ENCODE measurements at places on chromosomes 3 and 15. TPM values are rescaled to one million over a fixed set of nuclear protein-coding genes. Genes with fewer than 3 reads are reported as not detected.

BLM gene
- total RNA-seq = 23.5 TPM

DNA sequence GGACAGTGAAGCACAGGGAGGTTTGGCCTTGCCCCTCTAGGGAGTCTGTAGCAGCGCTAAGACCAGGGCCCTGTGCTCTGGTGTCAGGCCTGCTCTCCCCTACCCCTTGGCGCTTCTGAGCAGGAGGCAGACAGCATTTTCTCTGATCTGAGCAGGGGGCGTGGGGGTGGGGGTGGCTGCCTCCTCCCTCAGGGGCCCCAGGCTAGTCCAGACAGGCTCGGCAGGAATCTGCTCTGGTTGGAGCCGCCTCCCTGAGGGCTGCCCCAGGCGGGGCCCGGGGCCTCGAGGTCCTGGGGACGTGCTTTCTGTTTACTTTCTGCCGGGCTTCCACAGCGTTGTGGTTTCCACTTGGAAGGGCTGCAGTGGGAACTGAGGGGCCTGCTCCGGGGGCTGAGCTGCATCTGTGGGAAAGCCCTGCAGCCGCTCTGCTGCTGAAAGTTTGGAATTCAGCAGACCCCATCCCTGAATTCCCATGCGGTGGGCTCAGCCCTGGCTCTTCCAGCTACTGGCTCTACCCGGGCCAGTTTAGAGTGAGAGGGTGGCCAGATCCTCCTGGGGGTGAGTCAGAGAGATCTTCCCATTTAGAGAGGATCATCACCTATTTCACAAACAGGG lies 105.4 kb downstream of the LINGO1 start:
- no peak for DNase-seq

DNA sequence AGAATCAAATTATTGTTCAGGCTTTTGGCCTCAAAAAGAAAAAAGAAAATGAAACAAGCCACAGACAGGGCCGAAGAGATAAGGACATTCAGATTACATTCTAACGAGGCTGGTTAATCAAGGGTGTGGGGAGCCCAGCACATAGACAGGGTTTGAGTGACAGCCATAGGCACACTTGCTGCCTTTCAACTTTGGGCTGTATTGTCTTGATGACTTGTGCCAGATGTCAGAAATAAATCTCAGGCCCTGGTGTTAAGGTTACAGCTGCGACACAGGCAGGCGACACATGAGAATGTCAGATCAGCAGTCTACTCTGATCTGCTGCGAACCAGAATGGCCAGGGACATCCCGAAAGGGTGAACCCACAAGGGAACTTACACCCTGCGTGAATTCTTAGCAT lies 231.2 kb upstream of the ARRDC4 start:
- no peak for DNase-seq

- DNase-seq = no peak
These were observed 662 bp upstream of the RFTN1 start for GRCh38 chr3:16514021-16514700.

Measured in Daoy (cell line).